ENCODE measurements at places on chromosomes 6 and 20. TPM values are rescaled to one million over a fixed set of nuclear protein-coding genes. Genes with fewer than 3 reads are reported as not detected.

TRIM31 gene
- total RNA-seq, result 0.22 TPM

DNA sequence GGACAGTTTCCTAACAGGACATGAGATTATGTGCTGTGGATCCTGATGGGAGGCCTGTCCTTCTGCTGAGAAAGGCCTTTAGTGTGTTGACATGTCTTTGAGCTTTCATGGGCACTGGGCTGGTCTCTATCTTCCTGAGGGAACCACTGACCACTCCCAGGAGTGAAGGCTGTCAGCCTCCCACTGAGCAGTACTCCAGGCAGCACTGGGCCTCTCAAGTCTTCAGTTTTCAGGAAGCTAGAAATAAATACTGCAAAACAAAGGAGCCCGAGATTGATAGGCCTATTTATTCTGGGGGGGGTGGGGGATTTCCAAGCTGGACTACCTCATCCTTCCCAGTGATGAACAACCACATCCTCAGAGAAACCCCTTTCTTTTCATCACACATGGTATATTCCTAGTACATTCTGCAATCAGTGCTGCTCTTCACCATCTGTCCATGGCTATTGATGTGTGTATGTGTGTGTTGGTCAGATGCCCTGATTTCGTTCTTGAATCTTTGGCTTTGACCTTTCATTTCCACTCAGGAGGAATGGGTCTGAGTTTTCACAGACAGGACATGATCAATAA is 180.9 kb upstream of the SPTLC3 start:
- DNase-seq, result no peak
- H3K27ac ChIP-seq, result no peak overlapping the region
- no peaks in the 10 kb centered on the region for H3K27me3 ChIP-seq
- no peak overlapping the region for H3K4me3 ChIP-seq

DNA sequence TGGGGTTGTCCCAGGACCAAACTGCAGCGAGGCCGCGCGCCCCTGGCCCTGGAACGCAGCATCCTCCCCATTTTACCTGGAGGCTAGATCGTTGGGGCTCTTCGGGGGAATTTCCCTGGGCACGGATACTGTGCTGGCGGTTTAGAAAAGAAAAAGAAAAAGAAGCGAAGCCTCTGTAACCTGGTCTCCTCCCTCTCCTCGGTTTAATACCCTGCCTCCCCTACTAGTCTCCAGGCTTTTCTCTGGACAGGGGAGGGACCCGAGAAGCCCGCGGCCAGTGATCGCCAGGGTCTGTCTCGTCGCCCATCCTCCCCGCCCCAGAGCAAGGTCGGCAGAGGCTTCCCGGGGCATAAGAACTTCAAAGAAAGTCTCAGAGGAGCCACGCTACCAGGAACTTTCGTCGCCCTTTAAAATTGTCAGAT is 6.1 kb upstream of the LAMP5 start:
- peaks cover 49% of the 10 kb centered on the region for H3K27me3 ChIP-seq
- DNase-seq, result no peak
- H3K27ac ChIP-seq, result no peak overlapping the region

GRCh38 chr6:163162007-163162873 is 252.3 kb upstream of the QKI start:
- no peaks in the 10 kb centered on the region for H3K36me3 ChIP-seq
- H3K4me3 ChIP-seq, result no peak overlapping the region
- H3K27ac ChIP-seq, result no peak overlapping the region
- no peaks in the 10 kb centered on the region for H3K27me3 ChIP-seq
- H3K4me1 ChIP-seq, result no peaks in the 10 kb centered on the region

- H3K36me3 ChIP-seq, result no peaks in the 10 kb centered on the region
- no peak for DNase-seq
- no peak overlapping the region for H3K4me3 ChIP-seq
- H3K4me1 ChIP-seq, result no peaks in the 10 kb centered on the region
- H3K27ac ChIP-seq, result no peak overlapping the region
Measured at GRCh38 chr6:128437685-128438084, 82.7 kb downstream of the PTPRK start.

Data from kidney (tissue), 22 donors.